Activated T-helper 2 cell treated with anti-CD3 and anti-CD28 coated beads, Interferon-gamma antibody, Interleukin-2, Interleukin-4, amounts not matched to agents 10 μg/mL and 5 μg/mL and 100 μg/mL, durations not matched to agents 14 hours and 24 hours and 36 hours (primary cell): ENCODE measurements at places on chromosomes 12 and 14.

GRCh38 chr12:67040861-67041137 lies 228.4 kb upstream of the CAND1 start:
- H3K27ac ChIP-seq: no peak overlapping the region
- peaks cover 7% of the 10 kb centered on the region for H3K27me3 ChIP-seq
- H3K4me3 ChIP-seq: no peak overlapping the region
- no peaks in the 10 kb centered on the region for H3K4me1 ChIP-seq
- no peak for DNase-seq

DNA sequence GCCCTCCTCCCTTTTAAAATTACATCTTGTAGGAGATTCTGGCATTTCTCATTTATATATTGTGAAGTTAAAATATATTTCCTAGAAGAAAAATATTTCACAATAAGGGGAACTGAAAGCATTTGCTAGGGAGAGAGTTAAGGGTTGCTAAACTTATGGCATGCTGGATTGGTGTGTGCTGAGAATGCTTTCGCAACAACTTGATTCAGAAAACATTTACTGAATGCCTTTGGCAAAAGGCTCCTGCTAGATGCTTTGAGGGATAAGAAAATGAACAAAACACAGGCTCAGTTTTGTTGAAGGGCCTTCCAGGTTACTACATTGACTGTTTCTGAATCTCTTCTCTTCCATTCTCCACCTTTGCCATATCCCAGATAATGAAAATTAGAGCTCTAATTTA lies 67.5 kb downstream of the DIP2B start:
- DNase-seq: no peak
- H3K27ac ChIP-seq: no peak overlapping the region
- peaks cover 21% of the 10 kb centered on the region for H3K4me1 ChIP-seq
- H3K4me3 ChIP-seq: no peak overlapping the region

GRCh38 chr14:23861666-23862065 lies 91.9 kb upstream of the DHRS4 start:
- H3K36me3 ChIP-seq: no peaks in the 10 kb centered on the region
- no peak for DNase-seq
- peaks cover 2% of the 10 kb centered on the region for H3K27me3 ChIP-seq
- no peaks in the 10 kb centered on the region for H3K4me1 ChIP-seq
- no peak overlapping the region for H3K4me3 ChIP-seq

GRCh38 chr14:102603293-102603907 lies 11.0 kb downstream of the RCOR1 start:
- no peak overlapping the region for H3K27ac ChIP-seq
- no peak for DNase-seq
- H3K4me3 ChIP-seq: no peak overlapping the region
- H3K36me3 ChIP-seq: peaks cover 31% of the 10 kb centered on the region
- no peaks in the 10 kb centered on the region for H3K27me3 ChIP-seq
- peaks cover 36% of the 10 kb centered on the region for H3K4me1 ChIP-seq

- DNase-seq: no peak
- H3K27ac ChIP-seq: no peak overlapping the region
- H3K4me3 ChIP-seq: no peak overlapping the region
- no peaks in the 10 kb centered on the region for H3K27me3 ChIP-seq
Measured at GRCh38 chr12:122094735-122095631, 16.4 kb downstream of the MLXIP start.

DNA sequence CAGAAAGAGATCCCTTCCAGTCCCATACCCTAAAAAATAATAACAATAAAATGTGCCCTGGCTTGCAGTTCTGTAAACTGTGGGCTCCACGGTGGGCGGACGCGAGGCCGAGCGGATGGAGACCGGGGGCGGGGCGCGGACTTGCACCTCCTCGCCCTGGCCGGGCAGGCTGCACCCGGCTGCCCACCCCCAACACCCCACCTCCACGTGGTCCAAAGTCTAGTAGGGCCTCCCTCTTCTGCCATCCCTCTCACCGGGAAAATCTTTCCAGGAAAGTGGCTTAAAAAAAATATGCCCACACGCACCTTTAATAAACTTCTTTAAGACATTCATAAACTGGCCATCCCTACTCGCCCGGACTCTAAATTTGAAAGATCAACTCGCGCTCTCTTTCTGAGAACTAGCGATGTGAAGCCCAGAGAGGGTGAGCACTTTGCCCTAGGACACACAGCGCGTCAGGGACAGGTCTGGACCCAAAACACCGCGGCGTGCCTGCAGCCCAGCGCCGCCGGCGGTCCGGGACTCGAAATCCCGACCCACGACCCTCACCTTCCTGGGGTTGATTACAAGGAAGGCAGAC lies 1.9 kb upstream of the BCL11B start:
- H3K4me3 ChIP-seq: peak overlapping the region; percentile 80
- peaks cover 22% of the 10 kb centered on the region for H3K27me3 ChIP-seq
- peak overlapping the region; percentile 85 for H3K27ac ChIP-seq
